ENCODE measurements at places on chromosomes 3 and 15.

DNA sequence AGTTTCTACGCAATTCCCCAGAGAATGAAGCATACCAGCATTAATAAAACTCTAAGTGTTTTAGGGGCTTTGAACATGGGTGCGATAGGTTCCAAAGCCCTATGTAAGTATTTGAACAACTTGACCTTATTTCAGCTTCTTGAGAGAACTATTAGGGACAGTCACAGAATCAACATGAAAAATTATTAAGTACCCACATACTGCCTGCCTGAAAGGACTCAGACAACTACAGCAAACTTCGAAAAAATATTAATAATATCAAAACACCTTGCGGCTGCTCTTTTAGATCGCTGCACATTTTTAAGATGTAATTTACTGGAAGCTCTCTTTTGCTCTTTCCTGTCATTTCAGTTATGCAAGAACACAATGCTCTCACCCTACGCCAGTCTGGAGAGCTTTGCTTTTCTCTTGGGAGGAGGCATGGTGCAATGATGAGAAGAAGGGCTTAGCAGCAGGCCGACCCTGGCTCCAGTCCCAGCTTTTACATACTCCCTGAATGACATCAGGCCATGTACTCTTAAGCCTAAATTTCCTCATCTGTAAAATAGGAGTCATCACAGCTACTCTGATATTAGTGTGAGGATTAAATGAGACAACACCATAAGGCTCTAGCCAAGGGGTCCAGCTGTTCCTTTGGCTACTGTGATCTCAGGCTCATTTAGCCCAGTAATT is 640.7 kb downstream of the FHIT start:
- DNase-seq: no peak

- no peak for DNase-seq
Measured at GRCh38 chr3:194989241-194989640, 281.7 kb downstream of the XXYLT1 start.

- DNase-seq: no peak
Measured at GRCh38 chr3:33807191-33807590, 8.8 kb downstream of the PDCD6IP start.

GRCh38 chr15:92958105-92958504 is 58.0 kb downstream of the CHD2 start:
- DNase-seq: no peak

DNA sequence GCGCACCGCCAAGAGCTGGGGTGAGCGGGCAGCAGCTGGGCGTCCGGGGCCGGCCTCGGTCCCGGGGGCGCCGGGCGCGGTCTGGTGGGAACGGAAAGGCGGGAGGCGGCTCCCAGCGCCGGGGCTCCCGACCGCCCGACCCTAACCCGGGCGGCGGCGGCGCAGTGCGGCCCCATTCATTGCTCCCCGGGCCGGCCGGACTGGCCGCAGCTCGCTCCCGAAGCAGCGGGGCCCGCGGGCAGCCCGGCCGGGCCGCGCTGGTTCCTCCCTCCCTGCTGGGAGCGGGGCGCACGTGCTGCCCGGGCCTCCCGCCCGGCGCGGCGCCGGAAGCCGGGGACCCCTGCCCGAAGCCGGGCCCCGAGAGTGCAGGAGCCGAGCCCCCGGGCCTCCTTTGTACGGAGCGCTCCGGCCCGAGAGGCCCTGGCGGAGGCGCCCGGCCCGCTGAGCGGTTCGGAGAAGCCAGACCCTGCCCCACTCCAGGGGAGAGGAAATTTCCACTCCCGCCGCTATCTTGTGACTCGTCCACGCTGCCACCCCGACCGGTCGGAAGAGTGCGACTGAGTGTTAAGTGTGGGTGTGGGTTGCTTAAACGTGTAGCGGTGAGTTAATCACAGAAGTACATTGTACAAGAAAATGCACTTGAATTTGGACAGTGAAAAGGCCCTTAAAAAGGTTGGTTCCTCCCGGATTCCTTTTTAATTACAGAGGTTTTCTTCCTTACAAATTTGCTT is 613 bp downstream of the ATP1B3 start:
- peak; percentile 43 for DNase-seq

DNA sequence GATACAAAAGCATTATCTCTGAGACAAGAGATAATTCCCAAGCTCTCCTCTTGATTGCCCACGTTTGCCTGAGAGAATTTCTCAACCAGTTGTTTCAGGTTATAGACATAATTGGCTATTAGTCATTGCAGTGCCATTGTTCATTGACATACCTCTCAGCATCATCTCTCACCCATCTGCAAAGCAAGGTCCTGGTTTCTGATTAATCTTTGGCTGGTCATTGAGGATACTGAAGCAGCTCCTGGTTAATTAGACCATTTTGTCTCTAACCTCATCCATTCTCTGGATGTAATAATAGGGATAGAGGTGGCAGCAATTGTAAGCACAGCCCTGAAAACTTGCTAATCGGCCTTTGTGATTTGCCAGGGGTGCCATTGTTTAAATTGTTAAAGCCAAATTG is 104.2 kb downstream of the CNTN6 start:
- DNase-seq: no peak

DNA sequence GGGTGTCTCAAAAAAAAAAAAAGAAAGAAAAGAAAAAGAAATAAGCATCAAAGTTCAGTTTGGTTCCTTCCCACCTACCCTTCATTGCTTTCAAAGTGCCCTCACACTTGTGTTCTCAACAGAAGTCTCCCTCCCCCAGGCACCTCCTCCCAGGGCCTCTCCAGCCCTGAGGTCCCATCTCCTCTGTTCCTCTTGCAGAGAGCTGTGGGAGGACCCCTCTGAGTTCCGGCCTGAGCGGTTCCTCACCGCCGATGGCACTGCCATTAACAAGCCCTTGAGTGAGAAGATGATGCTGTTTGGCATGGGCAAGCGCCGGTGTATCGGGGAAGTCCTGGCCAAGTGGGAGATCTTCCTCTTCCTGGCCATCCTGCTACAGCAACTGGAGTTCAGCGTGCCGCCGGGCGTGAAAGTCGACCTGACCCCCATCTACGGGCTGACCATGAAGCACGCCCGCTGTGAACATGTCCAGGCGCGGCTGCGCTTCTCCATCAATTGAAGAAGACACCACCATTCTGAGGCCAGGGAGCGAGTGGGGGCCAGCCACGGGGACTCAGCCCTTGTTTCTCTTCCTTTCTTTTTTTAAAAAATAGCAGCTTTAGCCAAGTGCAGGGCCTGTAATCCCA is 6.1 kb downstream of the CYP1A2 start:
- DNase-seq: no peak

DNA sequence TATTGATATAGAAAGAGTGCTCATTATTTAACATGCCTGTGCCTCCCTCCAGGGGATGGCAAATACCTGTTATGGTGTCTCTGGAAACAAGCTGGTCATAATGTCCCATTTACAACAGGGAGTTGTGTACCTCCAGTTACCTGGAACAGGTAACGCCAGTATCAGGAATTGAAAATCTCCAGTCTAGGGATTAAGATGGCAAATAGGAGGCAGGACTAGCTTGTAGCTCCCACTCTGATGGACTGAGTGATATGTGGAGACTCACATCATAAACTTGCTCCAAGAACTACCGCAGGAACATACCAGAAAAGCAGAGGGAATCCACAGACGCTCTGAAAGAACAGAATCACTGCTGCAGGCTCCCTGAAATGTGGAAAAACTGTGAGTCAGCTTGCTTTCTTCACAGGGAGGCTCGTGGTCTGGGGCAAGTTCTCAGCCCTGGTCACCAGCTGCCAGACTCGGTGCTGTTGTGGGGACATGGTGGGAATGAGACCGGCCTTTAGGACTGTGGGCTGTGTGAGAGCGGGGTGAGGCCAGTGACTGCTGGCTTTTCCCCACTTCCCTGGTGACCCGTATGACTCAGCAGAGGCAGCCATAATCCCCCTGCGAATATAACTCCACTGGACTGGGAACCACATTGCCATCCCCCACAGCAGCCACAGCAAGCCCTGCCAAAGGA is 97.4 kb downstream of the KCNAB1 start:
- no peak for DNase-seq

Measured in progenitor cell of endocrine pancreas (in vitro differentiated cells).